ENCODE measurements at places on chromosomes 16 and 17. TPM values are rescaled to one million over a fixed set of nuclear protein-coding genes. Genes with fewer than 3 reads are reported as not detected.

GRCh38 chr17:69588827-69589239, 174.3 kb downstream of the MAP2K6 start:
- DNase-seq = no peak

GRCh38 chr17:43406676-43407645, 8.2 kb downstream of the ARL4D start:
- DNase-seq = no peak

DNA sequence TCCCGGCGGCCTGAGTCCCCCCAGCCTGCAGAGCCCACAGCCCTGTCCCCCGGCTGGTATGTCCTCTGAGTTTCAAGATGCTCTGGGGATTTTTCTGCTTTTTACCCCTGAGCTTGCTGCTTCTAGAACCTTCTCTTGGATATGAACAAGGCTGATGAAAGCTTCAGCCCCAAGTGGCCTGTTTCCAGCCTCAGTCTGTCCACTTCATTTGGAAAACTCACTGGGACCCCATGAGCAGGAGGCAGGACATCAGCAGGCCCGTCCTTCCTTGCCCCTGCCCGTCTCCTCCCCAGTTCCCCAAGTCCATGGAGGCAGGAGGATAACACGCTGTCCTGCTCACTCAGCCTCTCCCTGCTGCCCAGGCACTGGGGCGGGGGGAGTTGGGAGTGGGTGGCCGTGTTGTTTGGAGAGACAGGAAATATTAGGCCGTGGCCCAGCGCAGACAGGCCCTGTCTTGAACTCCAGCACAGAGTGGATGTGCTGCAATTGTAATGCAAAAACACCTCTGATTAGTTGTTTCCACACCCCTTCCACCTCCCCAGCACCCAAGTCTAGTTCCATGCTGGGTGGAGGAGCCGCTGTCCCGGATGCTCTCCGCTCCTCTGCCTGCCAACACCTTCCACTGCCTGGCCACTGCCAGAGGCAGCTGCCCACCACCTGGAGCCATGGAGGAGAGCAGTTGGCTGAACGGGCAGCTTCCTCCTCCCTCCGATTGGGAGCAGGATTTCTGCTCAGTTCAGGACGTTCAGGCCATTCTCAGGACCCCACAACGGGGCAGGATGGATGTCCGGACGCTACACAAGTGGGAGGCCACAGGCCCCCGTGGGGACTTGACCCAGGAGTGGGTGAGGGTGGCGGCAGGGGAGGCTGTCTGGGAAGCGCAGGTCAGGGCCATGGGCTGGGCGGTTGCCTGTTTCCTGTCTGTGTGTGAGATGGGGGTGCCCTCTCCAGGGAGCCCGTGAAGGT, 216.9 kb upstream of the GSE1 start:
- no peak for DNase-seq

DNA sequence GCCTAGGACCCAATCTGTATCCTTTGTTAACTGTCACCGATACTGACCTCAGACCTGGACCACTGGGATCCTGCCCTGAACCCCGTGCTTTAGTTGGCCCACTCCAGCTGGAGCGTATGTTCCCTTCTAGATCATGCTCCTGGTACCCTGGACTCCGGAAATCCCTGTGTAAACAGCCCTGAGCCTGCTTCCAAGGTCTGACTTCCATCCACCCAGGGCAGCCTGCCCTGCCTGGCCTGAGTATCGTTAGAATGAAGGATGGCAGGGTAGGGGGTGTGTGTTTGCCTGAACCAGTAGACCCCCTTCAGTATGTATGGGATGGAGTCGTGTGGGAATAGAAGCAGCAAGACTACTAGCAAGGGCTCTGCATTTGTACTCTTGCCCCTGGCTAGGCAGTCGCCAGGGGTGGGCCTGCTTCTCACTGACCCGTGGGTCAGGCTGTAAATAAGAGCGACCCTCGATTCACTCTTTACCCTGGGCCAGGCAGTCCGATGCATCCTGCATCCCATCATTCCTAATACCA, 691 bp upstream of the TMEM98 start:
- DNase-seq = peak; percentile 43

- no peak for DNase-seq
These were observed 184.8 kb downstream of the CCDC182 start for GRCh38 chr17:57560319-57560705.

GRCh38 chr16:67593288-67593687, 31.0 kb downstream of the CTCF start:
- DNase-seq = no peak

- no peak for DNase-seq
These were observed 296.8 kb downstream of the GRIN2A start for GRCh38 chr16:9885467-9885866.

- DNase-seq = no peak
These were observed 9.8 kb upstream of the TMEM204 start for GRCh38 chr16:1523581-1524245.

DNA sequence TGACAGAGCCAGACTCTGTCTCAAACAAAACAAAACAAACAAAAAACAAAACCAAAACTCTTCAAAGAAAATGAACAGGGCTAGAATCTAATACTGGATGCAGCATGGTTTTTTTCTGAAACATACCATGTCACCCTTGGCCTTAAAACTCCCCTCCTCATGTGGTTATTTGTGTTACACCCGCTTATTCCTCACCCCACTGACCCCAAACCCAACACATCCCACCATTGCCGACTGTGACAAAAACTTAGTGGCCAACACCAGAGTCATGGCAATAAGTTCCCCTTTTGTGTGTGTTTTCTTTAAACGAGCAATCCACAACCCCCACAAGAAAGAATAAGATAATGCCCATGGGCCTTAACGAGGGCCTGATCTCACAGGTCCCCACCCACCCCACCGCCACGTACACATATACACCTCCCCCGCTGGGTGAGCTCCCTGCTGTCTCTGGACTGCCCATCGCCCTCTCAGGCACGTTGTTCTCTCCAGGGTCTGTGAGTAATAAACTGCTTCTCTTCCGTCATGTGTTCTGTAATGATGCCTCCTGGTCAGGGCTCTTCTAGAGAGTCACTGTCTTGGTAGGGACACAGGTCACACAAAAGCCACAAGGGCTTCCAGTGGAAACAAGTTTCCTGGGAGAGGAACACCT, 16.8 kb upstream of the ENGASE start:
- DNase-seq = no peak

- no peak for DNase-seq
These were observed 36.0 kb upstream of the KLHDC4 start for GRCh38 chr16:87801679-87802259.

- DNase-seq = no peak
These were observed 26.8 kb downstream of the BRIP1 start for GRCh38 chr17:61836266-61837174.

DNA sequence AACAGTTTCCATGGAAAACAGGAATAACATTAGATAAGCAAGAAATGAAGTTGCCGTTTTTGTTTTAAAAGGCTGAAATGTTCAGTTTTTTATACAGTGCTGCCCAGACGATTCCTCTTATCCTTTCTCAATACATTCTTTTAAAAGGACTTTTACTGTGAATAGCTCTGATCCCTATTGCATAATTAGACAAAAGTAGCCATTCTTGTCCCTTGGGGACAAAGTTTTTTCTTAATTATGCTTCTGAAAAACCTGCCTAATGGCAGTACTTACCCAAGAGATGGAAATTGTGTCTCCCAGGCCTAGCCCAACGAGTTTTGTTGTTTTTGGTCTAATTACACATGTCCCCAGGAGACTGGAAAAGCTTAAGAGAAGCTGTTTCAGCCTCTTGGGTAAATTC, 27.6 kb downstream of the NXPH3 start:
- no peak for DNase-seq

GRCh38 chr17:36592316-36592715, 637 bp downstream of the DHRS11 start:
- no peak for DNase-seq

DNA sequence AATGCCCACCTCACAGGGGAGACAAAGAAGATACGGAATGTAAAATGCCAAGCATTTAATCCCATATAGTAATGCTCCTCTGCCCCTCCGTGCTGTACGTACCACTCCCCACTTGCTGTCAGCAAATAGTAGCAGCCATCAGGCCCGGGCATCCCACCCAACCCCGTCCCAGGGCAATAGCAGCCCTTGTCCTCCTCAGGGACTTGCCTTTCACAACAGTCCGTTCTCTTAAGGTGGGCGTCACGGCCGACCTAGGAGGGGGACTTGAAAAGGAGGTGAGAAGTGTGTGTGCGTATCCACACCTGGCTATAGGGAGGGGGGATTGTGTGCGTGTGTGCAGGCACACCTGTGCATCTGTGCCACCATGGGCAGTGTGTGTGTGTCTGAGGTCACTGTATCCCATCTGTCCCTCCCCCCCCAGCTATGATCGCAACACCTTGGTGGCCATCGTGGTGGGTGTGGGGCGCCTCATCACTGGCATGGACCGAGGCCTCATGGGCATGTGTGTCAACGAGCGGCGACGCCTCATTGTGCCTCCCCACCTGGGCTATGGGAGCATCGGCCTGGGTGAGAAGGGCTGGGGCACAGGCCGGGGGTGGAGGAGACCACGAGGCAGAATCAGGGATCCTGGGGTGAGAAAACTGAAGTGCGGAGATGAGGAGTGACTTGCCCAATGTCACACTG, 4.0 kb downstream of the FKBP10 start:
- no peak for DNase-seq

DNA sequence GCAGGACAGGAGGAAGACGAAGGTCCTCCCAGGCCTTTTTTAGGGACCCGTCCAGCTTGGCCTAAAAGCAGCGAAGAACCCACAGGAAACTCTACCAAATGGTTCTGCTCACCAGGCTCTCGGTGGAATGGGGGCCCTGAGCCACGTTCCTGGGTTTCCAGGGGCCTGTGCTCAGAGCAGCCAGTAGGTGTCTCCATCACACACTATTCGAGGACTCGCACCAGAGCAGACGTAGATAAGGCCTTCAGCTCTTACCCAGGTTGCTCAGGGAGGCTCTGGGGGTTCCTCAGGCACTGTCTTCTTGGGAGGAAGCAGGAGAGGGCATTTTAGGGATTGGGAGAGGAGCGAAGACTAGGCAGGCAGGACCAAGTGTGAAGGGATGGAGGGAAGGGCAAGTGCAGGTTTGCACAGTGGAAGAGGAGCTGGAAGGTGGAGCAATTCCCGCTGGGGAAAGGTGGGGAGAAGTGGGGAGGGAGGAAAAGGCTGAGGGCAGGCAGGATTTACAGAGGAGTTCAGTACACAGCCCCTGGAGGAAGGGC, 157.1 kb downstream of the RGS9 start:
- peak; percentile 74 for DNase-seq

- DNase-seq = no peak
These were observed 279.5 kb upstream of the MYOCD start for GRCh38 chr17:12386225-12386624.

- DNase-seq = no peak
These were observed 58.5 kb downstream of the TBC1D16 start for GRCh38 chr17:79977161-79977631.

DNA sequence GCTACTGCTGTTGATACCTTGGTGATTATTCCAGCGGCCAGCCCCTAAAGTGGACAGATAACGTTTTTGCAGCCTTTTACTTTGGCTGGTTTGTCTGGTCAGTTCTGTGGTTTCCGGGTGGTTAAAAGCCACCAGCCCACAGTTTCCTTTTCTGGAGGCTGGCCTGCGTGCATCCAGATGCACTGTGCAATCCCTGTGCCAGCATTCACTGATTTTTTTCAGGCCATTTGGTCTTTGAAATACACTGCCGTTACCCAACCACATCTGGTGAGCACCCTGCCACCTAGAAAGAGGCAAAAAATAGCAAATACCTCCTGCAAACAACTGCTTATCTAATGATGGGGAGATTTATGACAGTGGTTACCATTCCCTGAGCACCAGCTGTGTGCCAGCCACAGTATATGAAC, 797 bp downstream of the NUDT7 start:
- no peak for DNase-seq

- DNase-seq = no peak
These were observed 169.1 kb upstream of the RPH3AL start for GRCh38 chr17:521561-522325.

DNA sequence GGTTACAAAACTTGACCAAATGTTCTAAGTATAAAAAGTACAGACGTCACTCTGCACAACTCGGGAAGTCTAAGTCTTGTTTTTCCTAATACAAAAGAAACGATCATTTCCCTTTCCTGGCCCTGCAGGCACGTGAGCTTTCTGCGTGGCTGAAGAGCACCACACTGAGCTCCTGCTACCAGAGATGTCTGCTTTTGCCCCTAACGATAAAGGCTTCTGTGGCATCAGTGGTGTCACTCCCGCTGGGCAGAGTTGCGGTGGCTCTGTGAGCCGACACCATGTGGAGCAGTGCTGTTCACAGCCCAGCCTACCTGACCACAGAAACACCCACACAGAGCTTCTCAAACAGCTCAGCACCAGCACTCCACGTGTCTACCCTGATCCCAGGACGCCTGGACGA, 20.5 kb downstream of the EMC8 start:
- DNase-seq = no peak

- peak; percentile 50 for DNase-seq
These were observed 15.9 kb downstream of the CHAD start for GRCh38 chr17:50452630-50453300.

- no peak for DNase-seq
These were observed 358.5 kb upstream of the ERCC4 start for GRCh38 chr16:13561291-13562070.

DNA sequence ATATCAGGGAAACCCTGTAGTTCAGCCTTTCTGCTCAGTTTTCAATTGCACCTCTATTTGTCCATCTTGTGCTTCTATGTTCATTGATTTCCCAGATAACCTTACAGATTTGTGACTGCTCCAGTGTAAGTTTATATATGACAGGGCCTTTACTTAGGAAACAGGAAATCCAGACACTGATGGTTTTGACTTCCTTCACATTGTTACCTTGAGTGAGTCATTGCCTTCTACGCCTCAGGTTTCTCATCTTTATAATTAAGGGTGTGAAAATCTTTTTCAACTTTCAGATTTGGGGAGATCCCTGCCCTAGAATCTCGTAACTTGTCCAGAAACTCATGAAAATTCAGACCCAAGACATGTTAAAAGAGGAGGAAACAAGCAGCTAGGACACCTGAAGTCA, 342.4 kb upstream of the TBX2 start:
- DNase-seq = no peak

- DNase-seq = no peak
These were observed 88.4 kb downstream of the SOCS1 start for GRCh38 chr16:11167581-11167980.

Gene EIF4A3
- 88.2 TPM for polyA plus RNA-seq

Gene CNTD1
- polyA plus RNA-seq = 0.52 TPM

Gene MYO15B
- 2,326 TPM for polyA plus RNA-seq

Gene CACNG5
- not detected for polyA plus RNA-seq

Gene DHX58
- polyA plus RNA-seq = 33.8 TPM

Gene KRTAP4-6
- polyA plus RNA-seq = not detected

Gene HP
- 15.2 TPM for polyA plus RNA-seq

Gene RBFOX1
- polyA plus RNA-seq = 0.54 TPM

Gene CAVIN1
- 2.7 TPM for polyA plus RNA-seq

Gene SLC35G3
- not detected for polyA plus RNA-seq

Gene CSH2
- polyA plus RNA-seq = not detected
